ENCODE measurements at places on chromosomes 4 and X.

GRCh38 chr4:136156947-136157346 lies 1375.3 kb downstream of the PCDH18 start:
- DNase-seq, result no peak

DNA sequence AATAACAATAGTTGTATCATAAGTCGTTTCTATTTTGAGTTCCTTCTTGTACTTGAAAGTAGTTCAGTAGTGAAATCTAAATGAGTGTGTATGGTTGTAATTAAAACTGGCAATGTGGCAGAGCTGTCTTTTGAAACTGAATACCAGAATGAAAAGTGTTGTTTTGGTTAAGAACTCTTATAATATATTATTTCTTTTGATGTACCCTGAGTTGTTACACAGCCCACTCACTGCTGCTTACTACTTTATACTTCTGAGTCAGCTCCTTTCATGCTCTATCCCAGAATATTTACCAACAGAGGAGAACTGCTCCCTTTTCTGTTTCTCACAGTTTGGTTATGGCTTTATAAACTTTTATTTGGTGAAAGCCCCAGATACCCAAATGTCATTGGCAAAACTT lies 28.8 kb downstream of the FAM199X start:
- DNase-seq, result no peak

- DNase-seq, result no peak
These were observed 319.1 kb downstream of the TENM3 start for GRCh38 chr4:182562350-182562749.

- DNase-seq, result no peak
These were observed 44.1 kb upstream of the MBNL3 start for GRCh38 chrX:132532913-132533312.

Measured in ecto neural progenitor cell (in vitro differentiated cells).